ENCODE measurements at places on chromosomes 13 and 19.

DNA sequence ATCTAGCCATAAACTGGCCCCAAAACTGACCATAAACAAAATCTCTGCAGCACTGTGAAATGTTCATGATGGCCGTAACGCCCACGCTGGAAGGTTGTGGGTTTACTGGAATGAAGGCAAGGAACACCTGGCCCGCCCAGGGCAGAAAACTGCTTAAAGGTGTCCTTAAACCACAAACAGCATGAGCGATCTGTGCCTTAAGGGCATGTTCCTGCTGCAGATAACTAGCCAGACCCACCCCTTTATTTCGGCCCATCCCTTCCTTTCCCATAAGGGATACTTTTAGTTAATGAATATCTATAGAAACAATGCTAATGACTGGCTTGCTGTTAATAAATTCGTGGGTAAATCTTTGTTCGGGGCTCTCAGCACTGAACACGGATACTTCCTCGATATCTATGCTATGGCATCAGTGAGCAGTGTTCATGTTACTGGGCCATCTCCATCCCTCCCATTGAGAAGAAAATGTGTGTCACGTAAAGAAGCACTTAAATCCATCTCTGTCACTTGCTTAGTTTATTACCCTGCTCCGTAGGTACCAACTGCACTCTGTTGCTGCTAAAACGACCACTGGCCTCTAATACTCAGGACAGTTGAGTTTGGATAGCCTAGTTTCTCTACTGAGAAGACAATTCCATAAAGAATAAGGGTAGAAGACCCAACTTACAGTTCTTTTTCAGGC is 5.3 kb downstream of the ATP7B start:
- DNase-seq = no peak

- no peak for DNase-seq
Measured at GRCh38 chr13:83881917-83882605, at the start of gene SLITRK1. SLITRK1 (minus strand) TSS chr13:83882474; CDS start chr13:83881507, 967 bp downstream.

DNA sequence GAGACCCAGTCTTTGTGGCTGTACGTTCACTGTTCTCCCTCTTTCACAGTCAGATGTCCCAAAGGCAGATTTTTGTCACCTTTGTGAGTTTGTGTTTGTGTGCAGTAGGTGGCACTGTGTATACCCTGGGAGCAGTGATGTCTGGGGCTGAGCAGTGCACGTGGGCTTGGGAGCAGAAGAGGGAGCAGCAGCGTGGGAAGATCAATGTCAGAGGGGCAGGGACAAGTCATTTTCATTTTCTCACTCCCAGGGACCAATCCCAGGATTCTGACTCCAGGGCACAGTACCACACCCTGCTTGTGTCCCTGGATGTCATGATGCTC is 2.0 kb upstream of the PSG6 start:
- no peak for DNase-seq

- no peak for DNase-seq
Measured at GRCh38 chr13:27354379-27354778, 70.0 kb upstream of the GTF3A start.

- DNase-seq = no peak
Measured at GRCh38 chr13:30679483-30680330, 55.6 kb upstream of the ALOX5AP start.

- DNase-seq = no peak
Measured at GRCh38 chr19:7219056-7219455, 75.2 kb downstream of the INSR start.

- DNase-seq = no peak
Measured at GRCh38 chr19:49061445-49061844, 3.2 kb downstream of the NTF4 start.

DNA sequence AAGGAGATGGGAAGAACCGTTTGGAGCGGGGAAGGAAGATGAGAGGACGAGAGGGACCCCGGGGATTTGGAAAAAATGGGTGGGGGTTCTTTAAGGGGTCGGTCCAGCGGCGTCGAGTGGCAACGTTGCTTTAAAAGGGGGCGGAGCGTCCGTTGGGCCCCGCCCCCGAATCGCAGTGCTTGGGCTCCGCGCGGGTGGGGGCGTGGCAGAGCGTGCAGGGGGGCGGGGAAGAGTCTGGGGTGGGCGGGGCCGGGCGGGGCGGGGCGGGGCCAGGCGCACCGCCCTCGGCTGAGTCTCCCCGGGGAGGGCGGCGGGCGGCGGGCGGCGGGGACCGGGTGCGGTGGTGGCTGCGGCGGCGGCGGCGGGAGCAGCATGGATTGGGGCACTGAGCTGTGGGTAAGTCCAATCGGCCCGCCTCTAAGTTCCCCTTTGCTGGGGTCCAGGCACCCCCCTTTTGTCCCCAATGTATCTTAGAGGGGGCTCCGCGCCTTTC is at the start of gene TRIP10:
TSS of gene TRIP10 (plus strand) at position 291 of the 493 bp plus-strand sequence. CDS start at position 373, 82 bp downstream.
- no peak for DNase-seq

- DNase-seq = no peak
Measured at GRCh38 chr13:84086847-84087162, 204.5 kb upstream of the SLITRK1 start.

- DNase-seq = no peak
Measured at GRCh38 chr19:55750715-55751114, 8.2 kb upstream of the RFPL4A start.

GRCh38 chr13:93794197-93794885 is 567.7 kb downstream of the GPC6 start:
- no peak for DNase-seq

DNA sequence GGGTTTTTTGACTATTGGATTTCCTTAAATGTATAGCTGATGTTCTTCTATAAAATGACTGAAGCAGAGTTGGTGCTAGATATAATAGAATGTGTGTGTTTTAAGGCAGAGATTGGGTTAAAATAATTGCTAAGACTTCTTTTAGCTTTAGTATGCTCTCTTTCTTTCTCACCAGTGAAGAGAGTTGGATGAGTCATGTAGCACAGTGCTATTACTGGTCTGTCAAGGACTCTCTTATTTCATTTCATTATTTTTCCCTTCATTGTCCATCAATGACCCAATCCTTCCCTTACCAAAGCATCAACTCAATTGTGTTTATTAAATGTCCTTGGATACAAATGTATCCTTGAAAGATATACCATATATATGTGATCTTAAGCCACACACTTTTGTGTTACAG is 268.9 kb downstream of the IRS2 start:
- peak; percentile 4 for DNase-seq

DNA sequence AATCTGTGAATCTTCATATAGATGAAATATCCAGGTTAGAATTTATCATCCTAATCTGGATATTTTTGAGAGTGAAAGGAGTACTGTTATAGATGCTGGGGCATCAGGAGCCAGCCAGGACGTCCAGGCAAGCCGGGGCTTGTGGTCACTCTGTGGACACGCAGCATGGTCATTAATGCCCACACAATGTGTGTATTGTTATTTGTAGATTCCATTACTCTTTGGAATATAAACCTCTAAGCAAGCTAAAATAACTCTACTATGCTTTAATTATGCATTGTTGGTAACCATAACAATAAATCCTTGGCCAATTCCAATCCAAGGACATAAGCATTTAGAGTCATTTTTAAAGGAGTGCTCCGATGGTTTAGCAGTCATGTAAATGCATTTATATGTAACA is 137.9 kb downstream of the TM9SF2 start:
- DNase-seq = no peak

GRCh38 chr13:20415694-20416107 is 110.0 kb downstream of the CRYL1 start:
- no peak for DNase-seq

GRCh38 chr19:12000152-12000981 is 35.1 kb downstream of the ZNF433 start:
- peak; percentile 14 for DNase-seq

- no peak for DNase-seq
Measured at GRCh38 chr13:111610081-111610480, 289.6 kb downstream of the TEX29 start.

- DNase-seq = no peak
Measured at GRCh38 chr13:96899946-96900345, 94.3 kb downstream of the OXGR1 start.

- DNase-seq = no peak
Measured at GRCh38 chr13:23848019-23848418, 41.2 kb downstream of the MIPEP start.

DNA sequence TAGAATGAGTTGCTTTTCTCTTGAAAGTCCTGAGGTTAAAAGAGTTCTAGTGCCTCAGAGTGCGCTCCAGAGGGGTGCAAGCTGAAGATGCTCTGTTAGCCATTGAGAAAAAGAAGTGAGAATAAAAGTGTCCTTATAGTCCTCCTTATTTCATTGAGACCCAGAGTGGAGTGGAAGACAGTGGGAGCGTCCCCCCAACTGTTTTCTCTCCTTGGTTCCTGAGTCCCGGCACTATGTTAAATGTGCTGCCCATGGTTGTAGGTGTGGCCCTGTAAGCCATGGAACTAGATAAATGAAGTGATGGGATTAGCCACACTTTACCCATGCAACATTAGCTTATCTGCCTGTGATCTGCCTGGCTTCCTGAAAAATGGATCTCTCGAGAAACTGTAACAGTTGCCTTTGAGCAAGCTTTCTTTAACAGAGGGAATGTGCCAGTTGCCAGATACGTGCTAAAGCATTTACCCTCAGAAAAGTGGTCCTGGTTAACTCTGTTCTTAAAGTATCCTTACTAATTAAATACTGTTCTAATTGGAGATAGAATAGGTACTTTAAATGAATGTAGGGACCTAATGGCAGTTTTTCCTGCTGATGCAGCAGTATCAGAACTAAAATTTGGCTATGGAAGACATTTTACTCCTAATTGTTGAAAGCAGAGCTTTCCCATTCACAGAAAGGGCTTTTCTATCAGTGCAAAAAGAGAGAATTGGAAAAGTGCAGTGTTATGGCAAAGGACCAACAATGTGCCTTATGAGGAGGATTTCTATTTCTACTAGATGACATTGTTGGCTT is 21.4 kb upstream of the PSG9 start:
- DNase-seq = no peak

DNA sequence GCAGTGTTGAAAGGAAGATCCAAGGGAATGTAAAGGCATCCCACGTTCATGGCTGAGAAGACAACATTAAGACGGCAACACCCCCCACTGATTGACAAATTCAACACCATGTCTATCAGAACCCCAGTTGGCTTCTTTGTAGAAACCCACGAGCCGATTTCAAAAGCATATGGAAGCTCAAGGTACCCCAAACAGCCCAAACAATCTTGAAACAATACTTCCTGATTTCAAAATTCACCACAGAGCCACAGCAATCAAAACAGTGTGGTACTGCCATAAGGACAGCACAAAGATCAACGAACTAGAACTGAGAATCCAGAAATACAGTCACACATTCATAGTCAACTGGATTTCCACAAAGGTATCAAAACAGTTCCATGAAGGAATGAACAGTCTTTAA is 6.2 kb downstream of the MIER2 start:
- no peak for DNase-seq

DNA sequence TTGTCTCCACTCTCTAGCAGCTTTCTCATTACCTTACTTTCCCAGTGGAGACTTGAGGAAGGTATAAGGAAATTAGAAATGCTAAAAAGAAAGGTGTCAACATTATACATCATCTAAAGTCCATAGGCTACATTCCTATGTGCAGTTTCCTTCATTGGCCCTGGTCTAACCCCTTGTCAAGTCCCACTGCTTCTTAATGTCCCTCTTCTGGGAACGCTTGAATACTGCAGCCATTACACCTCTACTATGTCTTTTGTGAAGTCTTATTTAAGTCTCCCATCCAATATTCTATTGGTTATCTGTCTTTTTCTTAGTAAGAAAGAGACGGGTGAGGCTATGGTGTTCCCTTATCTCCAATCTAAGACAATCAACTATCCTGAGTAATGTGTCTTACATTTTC is 332.6 kb upstream of the TMTC4 start:
- no peak for DNase-seq

DNA sequence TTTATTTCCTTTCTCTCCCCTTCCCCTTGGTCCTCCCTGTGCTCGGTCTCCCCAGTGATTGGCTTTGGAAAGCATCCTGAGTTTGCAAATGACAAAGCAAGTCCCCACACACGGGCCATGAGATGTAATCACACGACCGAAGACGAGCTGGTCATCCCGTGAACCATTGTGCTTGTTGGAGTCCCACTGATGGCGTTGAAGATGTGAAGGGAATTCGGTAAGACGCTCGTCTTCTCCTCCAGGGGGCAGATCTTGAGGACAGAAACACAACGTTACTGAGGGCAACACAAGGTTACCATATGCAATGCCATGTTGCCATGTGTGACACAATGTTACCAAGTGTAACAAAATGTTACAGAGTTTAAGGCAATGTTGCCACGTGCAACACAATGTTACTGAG is 42.0 kb upstream of the SLC15A1 start:
- no peak for DNase-seq

DNA sequence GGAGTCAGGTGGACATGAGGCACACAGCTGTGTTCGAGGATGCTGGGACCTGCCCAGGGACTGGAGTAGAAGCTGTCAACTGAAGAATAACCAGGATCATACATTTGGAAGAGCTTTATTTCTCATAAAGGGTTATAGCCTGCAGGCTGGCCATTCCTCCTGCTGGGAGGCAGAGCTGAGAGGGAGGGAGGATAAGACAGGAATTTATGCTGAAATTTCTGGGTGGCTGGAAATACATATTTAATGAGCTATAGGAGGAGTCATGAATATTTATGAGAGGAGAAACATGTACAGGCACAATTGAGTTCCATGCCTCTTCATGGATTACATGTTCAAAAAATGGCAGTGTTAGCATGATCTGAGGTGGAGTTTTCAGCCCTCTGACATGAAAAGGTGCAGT is 151.9 kb downstream of the SHISA2 start:
- no peak for DNase-seq

GRCh38 chr13:33174491-33174890 is 111.1 kb downstream of the STARD13 start:
- no peak for DNase-seq

- DNase-seq = no peak
Measured at GRCh38 chr19:2035590-2035991, 15.5 kb downstream of the MKNK2 start.

- no peak for DNase-seq
Measured at GRCh38 chr19:51186323-51186722, 38.6 kb upstream of the CD33 start.

DNA sequence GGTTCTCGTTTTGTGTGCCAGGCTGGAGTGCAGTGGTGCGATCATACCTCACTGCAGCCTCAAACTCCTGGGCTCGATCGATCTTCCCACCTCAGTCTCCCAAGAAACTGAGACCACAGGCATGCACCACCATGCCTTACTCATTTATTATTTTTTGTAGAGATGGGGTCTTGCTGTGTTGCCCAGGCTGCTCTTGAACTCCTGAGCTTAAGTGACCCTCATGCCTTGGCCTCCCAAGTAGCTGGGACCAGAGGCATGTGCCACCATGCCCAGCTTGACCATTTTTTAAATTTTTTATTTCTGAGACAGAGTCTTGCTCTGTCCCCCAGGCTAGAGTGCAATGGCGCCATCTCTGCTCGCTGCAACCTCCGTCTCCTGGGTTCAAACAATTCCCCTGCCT is 10.2 kb upstream of the GNA11 start:
- no peak for DNase-seq

DNA sequence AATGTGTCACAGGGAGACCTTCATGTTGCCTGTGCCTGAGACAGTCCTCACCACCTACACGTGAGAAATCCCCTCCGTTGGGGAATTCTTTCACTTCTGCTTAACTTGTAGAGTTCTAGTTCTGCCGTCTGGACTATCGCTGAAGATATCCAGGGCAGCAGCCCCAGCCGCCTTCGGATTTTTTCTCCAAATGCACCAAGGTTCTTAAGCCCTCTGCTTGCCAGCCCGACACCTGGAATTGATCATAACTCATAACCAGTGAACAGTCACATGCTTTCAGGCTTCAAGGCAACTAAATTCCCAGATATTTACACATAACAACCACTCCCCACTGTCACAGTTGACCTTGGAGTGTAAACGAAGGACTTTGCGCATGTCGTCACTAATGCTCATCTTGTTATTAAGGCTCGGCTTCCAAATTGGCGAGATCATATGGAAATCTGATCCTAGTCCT is 114.4 kb downstream of the RAB20 start:
- DNase-seq = no peak
